ENCODE measurements at places on chromosomes 12 and 14.

GRCh38 chr12:52656616-52657015, 4.6 kb upstream of the KRT2 start:
- DNase-seq = no peak

- DNase-seq = no peak
These were observed 9.8 kb upstream of the DENND5B start for GRCh38 chr12:31600750-31601149.

DNA sequence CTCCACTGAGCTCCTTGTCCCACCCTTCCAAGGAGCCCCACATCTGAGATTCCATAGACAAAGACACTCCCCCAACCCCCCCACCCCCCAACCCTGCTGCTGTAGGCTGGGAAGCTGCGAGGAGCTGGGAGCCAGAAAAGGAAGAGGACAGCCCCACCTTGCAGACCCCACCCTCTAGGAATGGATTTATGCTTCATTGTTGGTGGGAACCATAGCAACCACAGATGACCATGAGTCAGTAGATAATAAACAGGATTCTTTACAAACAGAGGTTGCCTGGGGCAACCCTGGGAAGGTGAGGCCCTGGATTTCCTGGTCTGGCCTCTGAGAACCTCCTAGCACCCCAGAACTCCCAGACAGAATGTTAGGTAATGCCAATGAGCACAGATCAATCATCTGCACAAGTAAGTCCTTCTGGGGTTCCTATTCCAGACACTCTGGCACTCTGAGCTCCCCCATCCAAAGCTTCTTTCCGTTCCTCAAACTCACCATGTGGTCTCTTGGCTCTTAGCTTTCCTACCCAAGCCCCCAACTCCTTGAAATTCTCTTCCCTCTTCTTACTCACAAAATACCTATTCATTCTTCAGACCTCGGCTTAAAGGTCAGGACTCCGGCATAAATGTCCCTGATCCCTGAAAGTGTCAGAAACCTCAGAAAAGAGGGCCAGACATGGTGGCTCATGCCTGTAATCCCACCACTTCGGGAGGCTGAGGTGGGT, 15.2 kb upstream of the PLEKHG6 start:
- no peak for DNase-seq

DNA sequence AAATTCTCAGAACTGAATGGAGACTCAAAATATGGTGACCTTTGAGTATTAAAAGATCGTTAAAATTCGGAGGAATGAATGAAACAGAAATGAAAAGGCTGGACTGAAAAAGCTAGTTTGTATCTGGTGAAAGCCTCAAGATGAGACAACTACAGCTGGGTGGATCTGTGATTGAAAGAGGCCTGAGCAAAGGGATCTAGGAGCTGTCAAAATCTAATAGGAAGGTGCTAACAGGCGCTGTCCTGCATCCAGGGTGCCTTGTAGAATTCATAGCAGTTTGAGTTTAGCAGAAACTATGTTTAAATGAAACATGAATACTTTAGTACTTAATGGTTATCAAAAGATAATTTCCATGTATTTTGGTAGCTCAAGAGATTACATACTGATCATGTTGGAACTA, 2.3 kb downstream of the YY1 start:
- DNase-seq = no peak

GRCh38 chr12:25590011-25590721, 37.1 kb upstream of the LMNTD1 start:
- DNase-seq = no peak

- no peak for DNase-seq
These were observed 238.8 kb upstream of the RGS6 start for GRCh38 chr14:71693381-71693780.

DNA sequence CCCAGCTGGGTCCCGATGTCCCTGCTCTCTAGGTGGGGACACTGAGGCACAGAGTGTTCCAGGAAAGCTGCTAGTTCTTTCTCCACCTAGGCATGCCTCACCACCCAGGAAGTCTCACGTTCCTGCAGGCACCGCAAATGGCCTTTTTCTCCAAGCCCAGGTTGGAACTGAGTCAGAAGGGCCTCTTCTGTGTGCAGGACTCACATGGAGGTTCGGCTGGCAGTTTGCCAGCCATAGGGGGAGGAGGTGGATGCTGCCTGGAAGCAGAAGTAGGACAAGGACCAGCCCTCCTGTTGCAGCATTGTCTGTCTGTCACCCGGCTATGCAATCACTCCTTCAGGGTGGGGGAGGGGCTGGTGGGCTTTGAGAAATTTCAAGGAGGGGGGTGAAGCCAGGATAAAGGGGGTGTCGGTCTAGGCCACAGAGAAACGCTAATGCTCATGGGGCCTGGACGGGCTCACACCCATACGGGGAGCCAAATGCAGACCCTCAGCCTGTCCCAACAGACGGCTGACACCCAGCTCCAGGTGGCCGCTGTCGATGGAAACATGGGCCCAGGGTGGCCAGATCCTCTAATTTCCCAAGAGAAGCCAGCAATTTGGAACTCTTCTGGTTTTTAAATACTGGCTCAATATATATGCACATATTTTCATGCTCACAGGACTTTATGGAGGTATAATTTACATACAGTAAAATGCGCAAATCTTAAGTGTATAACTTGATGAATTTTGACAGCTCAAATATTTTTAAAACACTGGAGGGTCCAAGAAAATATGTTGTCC, 120.5 kb downstream of the PHETA1 start:
- peak; percentile 74 for DNase-seq

DNA sequence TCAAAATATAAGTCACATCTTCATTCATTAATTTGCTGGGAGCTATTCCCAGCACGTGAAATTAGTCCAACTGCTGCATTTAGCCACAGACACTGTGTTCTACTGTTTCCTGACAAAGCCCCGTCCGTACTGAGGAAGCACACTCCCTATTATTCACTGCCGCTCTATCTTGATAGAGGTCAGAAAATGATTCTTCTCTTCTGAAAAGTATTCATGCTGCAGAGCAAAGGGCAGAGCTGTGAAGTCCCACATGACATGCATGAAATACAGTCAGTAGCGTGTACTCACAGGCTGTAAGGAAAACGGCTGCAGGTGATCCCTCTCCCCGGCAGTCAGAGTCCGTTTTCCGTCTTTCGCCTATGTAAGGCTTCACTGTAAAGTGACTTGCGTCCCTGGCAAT, 302.5 kb upstream of the FKBP4 start:
- DNase-seq = no peak

GRCh38 chr14:99116741-99117295, 155.2 kb downstream of the BCL11B start:
- no peak for DNase-seq
